ENCODE measurements at places on chromosomes 4 and X.
A peak's percentile ranks its signal among the peaks of the same experiment; 100 is the strongest.

DNA sequence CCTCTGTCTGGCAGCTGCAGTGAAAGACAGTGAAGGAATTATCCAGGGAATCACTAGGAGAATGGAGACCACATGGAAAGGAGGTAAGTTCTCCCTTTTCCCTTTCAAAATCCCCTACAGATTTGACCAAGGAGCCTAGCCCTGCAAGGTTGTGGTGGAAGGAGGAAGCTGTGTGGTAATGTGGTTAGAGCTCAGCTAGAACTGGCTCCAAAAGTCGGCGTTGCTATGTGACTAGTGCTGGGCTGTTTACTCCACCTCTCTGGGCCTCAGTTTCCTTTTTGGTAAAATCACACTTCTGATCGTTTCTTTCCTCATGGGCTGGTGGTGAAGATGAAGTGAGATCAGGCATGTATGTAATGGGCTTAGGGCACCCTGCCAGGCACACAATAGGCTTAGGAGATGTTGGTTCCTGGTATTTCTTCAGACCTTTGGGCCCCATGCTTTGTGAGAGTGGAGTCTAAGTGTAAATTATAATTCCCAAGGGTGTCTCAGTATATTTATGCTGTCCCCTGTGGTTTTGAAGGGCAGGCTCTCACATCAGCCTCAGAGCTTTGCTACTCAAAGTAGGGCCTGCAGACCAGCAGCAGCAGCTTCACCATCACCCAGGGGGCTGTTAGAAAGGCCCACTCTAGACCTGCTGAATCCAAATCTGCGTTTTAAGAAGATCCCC lies 183.7 kb upstream of the BCOR start:
- no peak for DNase-seq

DNA sequence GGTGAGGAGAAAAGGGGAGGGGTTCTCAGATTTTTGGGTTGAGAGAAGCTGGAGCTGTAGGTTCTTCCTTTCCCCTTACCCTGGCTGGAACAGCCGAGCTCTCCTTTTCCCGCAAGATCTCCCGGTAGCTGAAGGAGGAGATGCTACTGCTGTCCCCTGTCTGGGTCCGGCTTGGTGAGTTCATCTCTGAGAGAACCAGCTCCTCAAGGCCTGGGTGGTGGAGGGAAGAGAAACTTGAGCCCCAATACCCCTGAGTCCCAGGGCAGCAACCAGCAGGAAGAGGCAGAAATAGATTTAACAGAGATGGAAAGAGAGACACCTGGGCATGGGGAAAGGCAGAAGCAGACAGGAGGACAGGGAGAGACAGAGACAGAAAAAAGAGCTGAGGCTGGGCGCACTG lies 6.6 kb upstream of the KCND1 start:
- no peak for DNase-seq

DNA sequence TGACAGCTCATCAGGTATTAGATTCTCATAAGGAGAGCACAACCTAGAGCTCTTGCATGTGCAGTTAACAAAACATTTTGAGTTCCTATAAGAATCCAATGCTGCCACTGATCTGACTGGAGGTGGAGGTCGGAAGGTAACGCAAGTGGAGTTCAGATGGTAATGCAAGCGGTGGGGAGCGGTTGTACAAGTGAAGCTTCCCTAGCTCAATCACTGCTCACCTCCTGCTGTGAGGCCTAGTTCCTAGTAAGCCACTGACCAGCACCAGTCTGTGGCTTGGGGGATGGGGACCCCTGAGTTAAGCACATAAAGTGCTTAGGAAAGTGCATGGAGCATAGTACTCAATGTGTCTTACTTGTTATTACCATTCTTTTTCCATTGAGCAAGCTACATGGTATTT lies 983.2 kb upstream of the IGFBP7 start:
- DNase-seq = no peak

DNA sequence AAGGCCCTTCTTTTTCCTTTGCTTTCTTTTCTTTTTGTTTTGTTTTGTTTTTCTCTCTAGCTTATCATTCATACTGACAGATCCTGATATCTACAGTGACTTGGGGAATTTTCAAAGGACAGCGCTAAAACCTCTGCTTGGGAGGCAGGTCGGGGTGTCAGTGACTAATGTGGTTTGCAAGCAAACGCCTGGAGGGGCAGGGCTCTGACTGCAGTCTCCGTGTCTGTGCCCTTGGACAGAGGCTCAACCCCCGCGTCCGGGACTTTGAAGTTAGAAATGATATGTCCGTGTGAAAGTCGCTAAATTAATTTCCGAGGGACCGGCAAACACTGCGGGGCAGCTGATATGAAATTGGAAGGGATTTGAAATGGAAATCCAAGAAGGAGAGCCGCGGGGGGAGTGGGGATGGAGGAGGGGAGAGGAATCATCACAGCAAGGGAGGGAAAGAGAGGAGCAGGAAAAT lies 312.4 kb downstream of the DHRSX start:
- no peak for DNase-seq

- no peak for DNase-seq
These were observed 22.8 kb downstream of the STAP1 start for GRCh38 chr4:67581208-67581857.

- peak; percentile 11 for DNase-seq
These were observed 436.2 kb downstream of the KCNIP4 start for GRCh38 chr4:21512353-21512752.

- DNase-seq = no peak
These were observed 172.9 kb downstream of the PRDM5 start for GRCh38 chr4:120749445-120750151.

- DNase-seq = peak; percentile 22
These were observed 45.5 kb downstream of the TMEM144 start for GRCh38 chr4:158255727-158256324.

- DNase-seq = no peak
These were observed 52.3 kb downstream of the IL1RAPL2 start for GRCh38 chrX:104618106-104618895.

DNA sequence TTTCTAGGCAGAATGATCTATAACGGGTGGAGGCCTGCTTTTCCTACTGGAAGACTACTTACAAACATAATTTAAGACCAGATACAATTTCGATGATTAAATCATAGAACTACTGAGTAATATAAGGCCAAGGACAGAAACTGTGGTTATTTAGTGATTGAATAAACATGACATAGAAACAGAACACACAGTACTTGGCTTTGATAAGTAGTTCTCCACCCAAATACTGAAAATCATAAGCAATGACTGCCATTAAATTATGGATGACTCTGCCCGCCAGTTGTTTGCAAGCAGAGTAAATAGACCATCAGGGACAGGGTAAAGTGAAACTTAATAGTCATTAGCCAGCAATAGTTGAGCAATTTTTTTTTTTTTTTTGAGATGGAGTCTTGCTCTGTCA lies 17.2 kb upstream of the SMIM14 start:
- no peak for DNase-seq

DNA sequence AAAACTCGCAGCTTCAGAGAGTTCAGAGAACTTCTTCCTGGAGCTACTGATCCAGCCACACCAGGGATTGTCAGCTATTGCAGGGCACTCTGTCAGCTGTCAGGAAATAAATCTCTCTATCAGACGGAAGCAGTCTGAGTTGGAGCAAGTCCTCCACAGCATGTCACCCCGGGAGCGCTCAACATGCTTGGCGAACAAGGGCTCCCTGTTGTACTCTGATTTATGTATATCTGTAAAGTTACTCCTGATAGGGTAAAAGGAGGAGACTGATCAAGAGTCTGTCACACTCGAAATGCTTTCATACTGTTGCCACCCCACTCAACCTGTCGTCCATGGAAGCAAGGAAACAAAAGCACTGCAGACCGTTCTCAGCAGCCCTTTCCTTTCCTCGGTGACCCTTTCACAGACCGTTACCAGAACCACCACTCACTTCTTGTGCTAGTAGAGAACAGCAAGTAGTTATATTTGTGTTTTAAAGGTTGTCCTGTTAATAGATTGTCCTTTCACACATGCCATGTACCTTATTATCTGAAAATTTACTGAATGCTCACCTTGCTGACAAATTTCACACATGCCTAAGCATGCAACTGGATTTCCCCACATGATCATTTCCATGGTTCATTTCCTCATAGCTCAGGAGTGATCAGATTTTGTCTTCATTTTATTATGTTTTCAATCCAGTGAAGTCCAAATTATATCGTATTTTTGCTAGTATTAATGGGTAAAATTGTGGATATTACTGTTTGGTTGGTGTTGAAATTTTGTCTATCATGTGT lies 2108.9 kb upstream of the TENM3 start:
- no peak for DNase-seq

DNA sequence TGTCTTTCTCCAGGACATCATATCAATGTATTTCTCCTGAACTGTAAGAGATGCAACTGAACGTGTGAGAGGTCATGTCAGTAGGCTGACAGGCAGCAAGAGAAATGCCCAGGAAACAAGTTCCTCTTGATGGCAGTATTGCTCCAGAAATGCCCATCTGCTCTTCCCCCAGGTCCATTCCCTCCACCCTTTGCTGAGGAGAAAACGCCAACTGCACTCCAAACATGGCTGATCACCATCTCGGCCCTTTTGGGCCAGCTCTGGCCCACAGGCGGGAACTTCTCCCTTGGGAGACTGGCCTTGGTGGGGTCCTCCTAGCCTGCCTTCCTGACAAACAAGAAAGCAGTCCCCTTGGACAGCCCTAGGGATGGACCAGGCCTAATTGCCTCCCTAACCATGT lies 276.5 kb upstream of the AGTR2 start:
- no peak for DNase-seq

GRCh38 chr4:53497487-53498244 lies 93.6 kb downstream of the LNX1 start:
- DNase-seq = no peak

- DNase-seq = no peak
These were observed 101.9 kb upstream of the SLITRK2 start for GRCh38 chrX:145715641-145716138.

- DNase-seq = no peak
These were observed 73.0 kb downstream of the TAB3 start for GRCh38 chrX:30816079-30816478.

GRCh38 chrX:50152456-50152855 lies 48.4 kb downstream of the AKAP4 start:
- DNase-seq = no peak

DNA sequence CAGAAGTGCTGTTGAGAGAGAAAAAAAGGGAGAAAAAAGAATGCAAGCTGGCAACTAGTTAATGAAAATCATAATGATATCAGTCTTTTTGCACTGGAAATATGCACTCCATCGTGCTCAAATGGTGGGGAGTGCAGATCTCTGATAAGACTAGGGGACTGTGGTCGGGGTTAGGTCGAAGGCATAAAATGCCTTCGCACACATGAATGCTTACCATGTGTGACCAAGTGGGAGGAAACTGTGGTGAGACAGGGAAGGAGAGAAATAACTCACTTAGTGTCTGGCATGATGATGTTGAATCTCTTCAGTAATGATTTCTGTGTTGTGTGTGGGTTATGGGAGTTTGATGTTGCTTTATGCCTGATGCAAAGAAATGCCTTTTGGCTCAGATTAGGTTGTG lies 358.9 kb downstream of the FBXO8 start:
- DNase-seq = no peak

- DNase-seq = no peak
These were observed 206.4 kb upstream of the FAT1 start for GRCh38 chr4:186930024-186930423.

DNA sequence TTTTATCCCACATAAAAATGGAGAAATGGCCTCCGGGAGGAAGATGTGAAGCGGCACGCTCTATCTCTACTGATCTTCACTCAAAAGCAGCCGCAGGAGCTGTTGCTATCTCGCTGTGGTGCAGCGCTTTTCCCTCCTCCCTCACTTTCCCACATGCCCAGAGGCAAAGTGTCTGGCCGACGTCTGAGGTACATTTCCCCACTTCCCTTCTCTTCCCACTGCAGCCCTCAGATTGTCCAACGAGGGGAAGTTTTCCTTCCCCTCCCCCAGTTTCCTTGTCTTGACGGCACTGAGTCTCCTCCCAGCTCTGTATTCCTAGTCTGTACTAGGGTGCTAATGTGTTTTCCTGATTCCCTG lies 660 bp upstream of the COL25A1 start:
- peak; percentile 18 for DNase-seq

- DNase-seq = no peak
These were observed 96.2 kb downstream of the MAOB start for GRCh38 chrX:43785930-43786591.

GRCh38 chrX:41553688-41554087 lies 106.5 kb downstream of the NYX start:
- DNase-seq = no peak

DNA sequence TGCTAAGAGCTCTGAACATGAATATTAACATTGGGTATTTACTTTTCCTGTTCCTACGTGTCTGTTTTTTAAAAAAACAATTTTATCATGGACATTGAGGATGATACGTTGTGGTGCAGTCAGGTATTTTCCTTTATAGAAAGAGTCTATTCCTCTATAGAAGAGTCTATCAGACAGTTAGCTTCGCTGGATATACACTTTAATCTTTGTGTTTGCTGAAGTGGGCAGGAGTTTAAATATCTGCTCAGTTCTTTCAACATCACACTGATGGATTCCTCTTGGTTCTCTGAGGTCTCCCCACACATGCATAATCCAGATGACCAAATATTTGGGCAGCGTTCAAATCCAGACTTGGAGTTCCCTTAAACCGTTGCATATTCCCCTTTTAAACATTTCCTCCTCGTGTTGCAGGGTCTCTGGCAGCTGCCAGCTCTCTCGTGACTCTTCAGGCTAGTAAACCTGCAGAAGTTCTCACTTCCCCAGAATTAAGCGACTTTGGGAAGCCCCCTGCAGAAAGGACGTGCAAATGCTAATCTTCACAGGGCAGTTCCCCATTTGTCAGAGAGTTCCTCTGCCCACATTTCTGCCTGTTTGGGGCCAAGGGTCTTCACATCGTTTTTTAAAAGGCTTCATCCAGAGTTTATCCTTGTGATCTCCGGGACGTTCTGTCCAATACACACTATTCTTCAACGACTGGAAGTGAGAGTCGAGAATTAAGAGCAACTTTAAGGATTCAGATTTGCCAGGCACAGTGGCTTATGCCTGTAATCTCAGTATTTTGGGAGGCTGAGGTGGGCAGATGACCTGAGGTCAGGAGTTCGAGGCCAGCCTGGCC lies 20.5 kb upstream of the DHRSX start:
- no peak for DNase-seq

DNA sequence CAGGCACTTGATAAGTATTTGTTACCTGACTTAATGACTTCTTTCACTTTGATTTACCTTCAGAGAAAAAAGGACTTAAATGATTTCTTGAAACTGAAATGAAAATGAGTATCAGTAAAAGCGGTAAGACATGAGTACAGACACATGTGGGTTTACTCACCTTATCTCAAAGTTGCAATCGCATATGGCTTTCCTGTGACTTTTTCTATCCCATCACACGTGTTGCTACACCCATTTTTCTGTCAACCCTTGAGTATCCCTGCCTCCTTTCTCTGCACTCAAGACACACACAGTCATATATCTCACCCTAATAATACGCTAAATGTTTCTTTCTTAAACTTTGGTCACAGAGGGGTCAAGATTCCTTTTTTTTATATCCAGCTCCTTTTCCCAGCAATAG lies 11.0 kb upstream of the ARHGEF38 start:
- no peak for DNase-seq

GRCh38 chr4:32589097-32589496 lies 1868.9 kb downstream of the PCDH7 start:
- DNase-seq = no peak

DNA sequence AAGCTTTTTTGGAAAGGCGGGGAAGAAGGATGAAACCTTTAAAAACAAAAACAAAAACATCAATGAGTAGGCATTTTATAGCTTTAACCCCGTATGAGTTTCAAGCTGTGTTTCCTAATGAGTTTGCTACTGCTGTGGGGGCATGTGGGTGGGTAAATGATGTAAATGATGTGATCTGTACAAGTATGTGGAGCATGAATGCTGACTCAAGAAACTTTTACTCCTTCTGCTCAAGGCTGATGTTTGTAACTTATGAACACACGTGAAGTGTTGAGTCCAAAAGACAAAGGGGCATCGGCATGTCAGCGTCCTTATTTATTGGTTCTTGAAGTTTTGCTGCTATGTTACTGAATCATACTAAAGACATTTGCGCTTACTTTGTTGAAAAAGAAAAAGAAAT lies 76.9 kb downstream of the CLCN4 start:
- no peak for DNase-seq

Measured in HS-5 (cell line).